ENCODE measurements at places on chromosomes 2 and 18.

DNA sequence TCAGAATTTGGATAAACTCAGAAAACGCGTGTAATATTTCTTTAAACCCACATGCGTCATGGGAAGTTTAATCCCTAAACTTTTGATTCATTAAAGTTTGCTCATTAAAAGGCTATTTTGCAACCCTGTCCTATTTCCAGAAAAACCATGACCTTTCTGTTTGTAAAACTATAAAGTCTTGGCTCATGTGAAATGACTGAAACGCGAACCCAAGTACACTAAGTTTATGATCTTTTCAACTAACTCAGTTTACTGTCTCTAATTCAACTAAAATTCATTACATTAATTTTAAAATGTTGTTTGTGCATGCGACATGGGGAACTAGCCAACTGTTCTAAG lies 3.9 kb upstream of the RPL31 start:
- no peak for DNase-seq

GRCh38 chr2:238422285-238422684 lies 4.4 kb upstream of the ASB1 start:
- DNase-seq = no peak

GRCh38 chr18:45829855-45830254 lies 4.4 kb downstream of the SIGLEC15 start:
- DNase-seq = no peak

- peak; percentile 28 for DNase-seq
These were observed 1.4 kb downstream of the ALPI start for GRCh38 chr2:232457121-232458011.

DNA sequence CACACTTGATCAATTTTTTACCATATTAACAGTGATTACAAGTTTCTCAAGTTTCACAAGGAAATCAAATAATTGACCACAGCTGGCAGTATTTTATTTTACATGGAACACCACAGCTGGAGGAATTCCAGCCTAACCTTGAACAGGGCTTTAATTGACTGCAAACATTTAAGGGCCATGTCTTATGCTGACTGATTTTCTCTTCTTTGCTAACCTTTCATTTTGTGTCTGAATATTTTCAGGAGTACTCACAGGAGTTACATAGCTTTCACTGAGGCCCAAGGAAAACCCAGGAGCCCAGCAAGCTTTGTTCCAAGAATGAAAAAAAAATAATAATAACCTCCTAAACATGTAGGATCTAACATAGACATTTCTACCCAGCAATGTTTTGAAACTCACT lies 49.6 kb downstream of the FRZB start:
- DNase-seq = no peak

DNA sequence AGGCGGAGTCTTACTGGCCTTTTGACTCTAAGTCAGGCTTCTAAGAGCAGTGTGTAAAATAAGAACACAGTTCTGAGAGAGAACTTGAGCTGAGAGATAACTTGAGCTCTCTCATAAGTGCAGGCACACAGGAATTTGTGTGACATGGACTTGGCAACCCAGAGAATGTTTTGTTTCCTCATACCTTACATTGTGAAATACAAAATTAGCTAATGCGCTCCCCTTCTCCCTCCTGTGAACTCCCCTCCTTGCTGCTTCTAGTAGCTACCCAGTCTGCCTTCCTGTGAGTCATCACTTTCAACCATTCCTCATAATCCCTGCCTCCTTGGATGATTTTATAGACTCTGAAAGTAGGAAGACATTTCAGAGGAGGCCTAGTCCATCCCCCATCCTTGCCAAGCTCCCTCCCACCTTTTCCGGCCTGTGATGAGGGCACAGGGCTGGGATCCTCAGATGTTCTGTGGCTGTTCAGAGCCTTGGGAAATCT lies 22.6 kb downstream of the FER1L5 start:
- DNase-seq = no peak
